ENCODE measurements at places on chromosomes 16 and 17.
A peak's percentile ranks its signal among the peaks of the same experiment; 100 is the strongest.

- no peak for DNase-seq
These were observed 8.0 kb upstream of the DOC2B start for GRCh38 chr17:189444-189843.

- no peak for DNase-seq
These were observed 66.5 kb downstream of the TTC19 start for GRCh38 chr17:16066125-16066524.

DNA sequence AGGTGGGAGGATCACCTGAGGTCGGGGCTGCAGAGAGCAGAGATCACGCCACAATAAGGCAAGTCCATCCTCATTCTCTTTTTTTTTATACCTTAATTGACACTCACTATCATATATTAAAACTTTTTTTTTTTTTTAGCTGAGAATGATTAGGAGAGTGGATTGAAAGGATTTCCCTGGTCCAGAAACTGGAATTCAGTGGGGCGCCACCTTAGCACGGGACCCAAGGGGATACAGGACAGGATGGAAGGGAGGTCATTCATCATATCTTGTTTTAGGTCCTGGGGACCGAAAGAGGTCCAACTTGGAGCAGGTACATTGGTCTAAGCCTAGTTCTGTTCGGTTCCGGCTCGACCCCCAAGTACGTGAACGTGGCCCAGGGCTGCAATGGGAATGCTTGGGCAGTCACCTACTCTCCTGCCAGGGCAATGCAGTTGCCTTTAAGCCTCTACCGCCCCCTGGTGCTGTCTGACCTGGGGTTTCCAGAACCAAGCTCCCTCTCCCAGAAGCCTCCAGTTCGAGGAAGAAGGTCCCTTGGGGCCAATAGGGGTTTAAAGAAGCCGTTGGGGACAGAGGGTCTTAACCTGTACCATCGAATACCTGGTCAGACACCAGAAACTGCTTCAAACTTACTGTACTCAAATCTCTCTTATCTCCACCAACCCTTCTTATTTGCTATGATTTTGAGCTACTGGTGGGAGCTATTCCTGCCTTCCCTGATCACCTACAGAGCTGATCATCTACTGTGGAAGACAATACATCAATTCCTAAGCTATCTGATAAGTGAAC lies 19.9 kb upstream of the GPATCH8 start:
- DNase-seq: peak; percentile 15

DNA sequence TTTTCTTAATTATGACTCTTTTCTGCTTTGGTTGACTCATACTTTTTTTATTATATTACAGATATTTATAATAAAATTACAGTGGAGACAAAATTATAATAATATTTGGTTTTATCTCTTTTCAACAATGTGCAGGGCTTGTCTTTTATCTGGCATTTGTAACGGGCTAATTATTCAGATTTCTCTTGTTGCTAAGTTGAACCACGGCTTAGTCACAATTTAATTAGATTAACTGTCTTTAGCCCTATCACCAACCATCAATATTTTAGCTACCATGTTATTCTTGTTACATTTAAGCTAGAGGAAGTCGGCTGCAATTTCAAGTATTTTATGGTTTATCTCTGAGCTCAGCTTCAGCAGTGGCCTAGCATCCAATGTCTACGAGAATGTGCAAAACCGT lies 798.9 kb upstream of the CA10 start:
- DNase-seq: no peak

- DNase-seq: no peak
These were observed 50.8 kb upstream of the ZCCHC14 start for GRCh38 chr16:87543436-87544191.

GRCh38 chr16:73949574-73950320 lies 346.9 kb upstream of the PSMD7 start:
- DNase-seq: no peak

- DNase-seq: no peak
These were observed 278.6 kb downstream of the CBLN1 start for GRCh38 chr16:49003022-49003421.

GRCh38 chr17:4163951-4164350 lies 21.0 kb downstream of the CYB5D2 start:
- DNase-seq: no peak

- DNase-seq: no peak
These were observed 1.1 kb upstream of the USP32 start for GRCh38 chr17:60392845-60393702.

- no peak for DNase-seq
These were observed 37.3 kb downstream of the BCO1 start for GRCh38 chr16:81275795-81276194.

DNA sequence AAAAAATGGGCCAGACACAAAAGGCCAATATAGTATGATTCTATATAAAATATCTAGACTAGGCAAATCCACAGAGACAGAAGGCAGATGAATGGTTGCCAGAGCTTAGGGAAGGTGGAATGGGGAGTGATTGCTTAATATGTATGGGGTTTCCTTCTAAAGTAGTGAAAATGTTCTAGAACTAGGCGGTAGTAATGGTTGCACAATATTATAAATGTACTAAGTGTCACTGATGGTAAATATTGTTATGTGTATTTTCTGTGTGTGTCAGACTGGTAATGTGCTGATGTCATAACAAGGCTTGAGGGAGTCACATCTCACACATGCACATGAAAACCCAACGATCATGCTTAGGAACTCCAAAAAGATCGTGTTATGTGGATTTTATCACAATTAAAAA lies 106.9 kb upstream of the SIAH1 start:
- no peak for DNase-seq

- DNase-seq: no peak
These were observed 3.6 kb downstream of the C17orf58 start for GRCh38 chr17:67992548-67993152.

DNA sequence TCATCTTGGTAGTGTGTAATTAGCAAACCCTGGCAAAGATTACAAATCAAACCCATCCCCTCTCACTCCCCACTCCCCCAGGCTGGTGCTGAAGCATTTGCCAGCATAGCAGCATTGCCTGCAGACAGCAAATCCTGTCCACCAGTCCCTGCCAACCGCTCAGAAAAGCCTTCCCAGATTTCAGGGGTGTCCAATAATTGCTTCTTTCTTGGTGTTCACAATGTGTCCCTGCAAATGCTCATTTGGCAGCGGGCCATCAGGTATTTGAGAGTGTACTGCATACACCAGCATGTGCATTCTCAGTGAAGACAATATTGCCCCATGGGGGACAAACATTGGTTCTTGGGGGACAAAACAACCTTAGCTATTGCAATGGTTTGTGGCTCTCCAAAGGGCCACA lies 28.2 kb downstream of the ORC6 start:
- DNase-seq: no peak

DNA sequence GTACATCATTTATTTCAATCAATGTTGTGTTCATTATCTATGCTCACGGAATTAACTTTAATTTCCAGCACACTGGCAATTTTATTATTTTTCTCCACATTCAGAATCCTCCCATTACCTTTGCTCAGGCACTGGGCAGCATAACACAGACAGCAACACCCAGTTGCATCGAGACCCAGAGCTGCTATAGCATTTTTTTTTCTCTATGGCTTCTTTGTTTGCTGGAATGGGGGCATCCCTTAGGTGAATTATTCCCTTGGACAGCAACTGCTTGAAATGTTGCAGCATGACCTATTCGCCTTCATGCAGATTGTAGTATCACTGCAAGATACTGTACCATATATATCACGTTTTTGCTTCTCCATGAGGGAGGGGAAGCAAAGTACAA lies 88.8 kb downstream of the CHD9NB start:
- DNase-seq: no peak

DNA sequence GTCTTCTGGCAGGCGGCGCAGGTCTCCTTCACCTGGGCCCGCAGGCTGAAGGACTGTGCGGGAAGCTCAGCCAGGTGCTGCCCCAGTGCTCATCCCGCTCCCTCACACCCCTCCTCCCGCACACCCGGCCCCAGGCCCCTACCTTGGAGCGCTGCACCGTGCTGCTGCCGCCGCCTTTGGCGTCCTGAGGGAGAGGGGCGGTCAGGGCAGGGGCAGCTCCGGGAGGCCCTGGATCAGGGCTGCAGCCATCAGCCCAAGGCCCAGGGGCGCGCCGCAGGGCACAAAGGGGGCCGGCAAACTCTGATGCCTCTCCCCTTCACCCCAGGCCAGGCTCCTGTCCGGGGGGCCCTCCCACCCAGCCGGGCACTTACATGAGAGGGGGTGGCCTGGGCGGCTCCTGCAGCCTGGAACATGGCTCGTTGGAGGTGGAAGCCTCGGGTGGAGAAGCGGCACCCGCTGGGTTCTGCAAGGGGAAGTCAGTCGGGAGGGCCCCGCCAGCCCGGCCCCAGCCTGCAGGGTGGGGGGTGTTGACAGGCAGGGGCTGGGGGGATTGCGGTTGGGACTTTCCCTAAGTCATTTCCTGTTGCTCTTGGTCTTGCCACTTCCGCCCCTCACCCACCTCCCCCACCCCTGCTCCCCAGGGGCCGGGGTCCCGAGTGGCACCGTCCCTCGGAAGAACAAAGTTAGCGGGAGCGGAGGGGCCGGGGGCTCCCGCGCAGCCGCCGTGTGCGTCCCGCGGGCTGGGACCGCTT lies 863 bp downstream of the LIMD2 start:
- peak; percentile 88 for DNase-seq

- DNase-seq: peak; percentile 80
These were observed 24.3 kb upstream of the ZNF750 start for GRCh38 chr17:82863941-82864712.

- DNase-seq: no peak
These were observed 10.3 kb downstream of the MYCBPAP start for GRCh38 chr17:50518384-50519023.

DNA sequence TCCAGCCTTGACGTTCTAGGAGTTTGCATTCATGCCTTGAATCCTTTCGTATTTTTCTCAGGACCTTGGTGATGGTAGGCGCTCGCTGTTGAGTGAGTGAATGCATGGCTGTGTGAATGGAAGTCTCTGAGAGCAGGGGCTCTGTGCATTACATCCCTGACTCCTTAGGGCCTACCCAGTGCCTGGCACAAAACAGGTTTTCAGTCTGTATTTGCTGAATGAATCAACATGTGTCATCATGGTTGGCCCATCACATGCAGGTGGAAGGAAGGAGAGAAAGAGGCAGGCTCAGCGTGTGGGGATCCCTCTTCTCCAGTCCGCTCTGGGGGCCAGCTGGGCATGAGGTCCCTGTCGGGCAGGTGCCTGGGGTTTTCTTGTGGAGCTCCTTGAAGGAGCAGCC lies 8.7 kb downstream of the RAP1GAP2 start:
- DNase-seq: no peak

DNA sequence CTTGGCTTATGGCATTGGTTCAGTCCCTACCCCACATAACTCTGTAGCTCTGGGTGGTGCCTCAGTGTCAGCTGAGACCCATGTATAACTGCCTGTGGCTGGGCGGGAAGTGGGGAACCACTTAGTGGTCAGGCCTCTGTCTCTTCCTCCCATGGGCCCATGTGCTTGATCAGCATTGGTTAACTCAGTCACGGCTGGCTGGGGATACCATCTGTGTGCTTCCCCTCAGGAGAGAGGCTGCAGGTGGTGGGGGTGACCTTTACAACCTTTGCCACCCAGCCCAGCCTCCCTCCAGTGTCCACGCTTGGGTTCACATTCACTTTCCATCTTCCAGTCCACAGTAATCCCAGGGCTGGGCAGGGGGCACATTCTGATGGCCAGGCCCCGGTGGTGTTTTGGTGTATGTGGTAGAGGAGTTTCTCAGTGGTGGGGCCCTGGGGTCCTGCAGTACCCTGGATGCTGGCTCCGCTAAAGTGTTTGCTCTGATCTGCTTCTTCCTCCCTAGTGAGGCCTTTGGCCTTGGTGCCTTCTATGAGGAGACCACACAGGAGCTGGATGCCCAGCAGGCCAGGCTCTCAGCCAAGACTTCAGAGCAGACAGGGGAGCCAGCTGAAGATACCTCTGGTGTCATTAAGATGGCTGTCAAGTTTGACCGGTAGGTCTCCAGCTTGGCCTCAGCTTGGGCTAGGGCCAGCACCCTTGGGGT lies 10.2 kb upstream of the NFATC3 start:
- DNase-seq: peak; percentile 53

- no peak for DNase-seq
These were observed 47.1 kb downstream of the TEX2 start for GRCh38 chr17:64216000-64216337.

- DNase-seq: no peak
These were observed 75.0 kb upstream of the CPHXL start for GRCh38 chr16:75801307-75801706.

GRCh38 chr16:73404001-73404400 lies 356.1 kb upstream of the ZFHX3 start:
- no peak for DNase-seq

- no peak for DNase-seq
These were observed 6.4 kb downstream of the CBLN1 start for GRCh38 chr16:49275050-49275730.

- no peak for DNase-seq
These were observed 22.5 kb downstream of the ARHGAP17 start for GRCh38 chr16:24992696-24993095.

GRCh38 chr17:78437508-78438169 lies 59.2 kb downstream of the PGS1 start:
- DNase-seq: no peak

DNA sequence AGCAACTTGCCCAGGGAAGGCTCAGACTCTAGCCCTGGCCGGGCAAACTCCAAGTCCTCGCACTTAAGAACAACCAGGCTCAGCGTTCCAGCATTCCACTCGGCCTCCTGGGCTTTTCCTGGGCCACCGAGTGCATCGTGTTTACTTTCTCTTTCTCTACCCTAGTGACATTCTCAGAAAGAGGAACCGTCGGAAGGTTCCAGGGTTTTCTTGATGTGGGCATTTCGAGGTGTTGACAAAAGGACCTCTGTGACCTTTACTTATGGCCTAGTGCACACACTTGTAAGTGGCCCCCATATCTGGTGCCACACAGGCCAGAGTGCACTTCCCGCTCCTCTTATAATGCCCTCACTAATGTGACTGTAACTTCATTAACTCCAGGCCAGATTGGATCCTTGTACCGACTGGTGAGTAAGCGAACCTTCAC lies 3.1 kb upstream of the BANP start:
- DNase-seq: no peak

DNA sequence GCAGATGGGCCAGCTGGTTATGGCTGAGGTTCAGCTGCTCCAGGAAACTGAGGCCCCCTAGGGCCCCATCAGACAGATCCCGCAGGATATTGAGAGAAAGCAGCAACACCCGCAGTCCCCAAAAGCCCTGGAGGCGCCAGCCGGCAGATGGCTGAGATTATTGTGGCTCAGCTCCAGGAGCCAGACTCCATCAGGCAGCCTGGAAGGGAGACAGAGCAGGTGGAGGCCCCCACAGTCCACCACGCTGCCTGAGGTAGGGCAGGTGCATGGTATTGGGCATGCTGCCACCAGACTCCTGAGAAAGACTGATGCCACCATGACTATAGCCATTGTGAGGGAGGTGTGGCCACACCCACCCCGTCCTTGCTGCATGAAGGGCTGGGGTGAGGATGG lies 9.5 kb upstream of the TMEM101 start:
- no peak for DNase-seq

DNA sequence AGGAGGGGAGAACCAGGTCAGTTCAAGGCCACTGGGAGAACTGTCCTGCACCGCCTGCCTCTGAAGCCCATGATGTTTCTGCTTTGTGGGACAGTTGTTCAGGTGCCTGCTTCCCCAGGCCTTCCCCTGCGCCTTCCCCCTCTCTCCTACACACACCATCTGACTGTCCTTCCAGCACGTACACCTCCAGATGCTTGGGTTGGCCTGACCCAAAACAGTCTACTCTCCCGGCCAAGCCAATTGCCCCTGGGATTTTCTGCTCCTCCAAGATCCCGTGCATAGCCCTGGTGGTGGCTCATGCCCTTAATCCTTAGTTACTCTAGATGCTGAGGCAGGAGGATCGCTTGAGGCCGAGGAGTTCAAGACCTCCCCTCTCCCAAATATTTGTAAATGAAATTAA lies 684 bp upstream of the RSAD1 start:
- DNase-seq: no peak

Measured in activated gamma-delta T cell treated with anti-CD3 and anti-CD28 coated beads, Interleukin-2, amount 50 U/mL, for 16 hours (primary cell).